ENCODE measurements at places on chromosomes 16 and 17.

DNA sequence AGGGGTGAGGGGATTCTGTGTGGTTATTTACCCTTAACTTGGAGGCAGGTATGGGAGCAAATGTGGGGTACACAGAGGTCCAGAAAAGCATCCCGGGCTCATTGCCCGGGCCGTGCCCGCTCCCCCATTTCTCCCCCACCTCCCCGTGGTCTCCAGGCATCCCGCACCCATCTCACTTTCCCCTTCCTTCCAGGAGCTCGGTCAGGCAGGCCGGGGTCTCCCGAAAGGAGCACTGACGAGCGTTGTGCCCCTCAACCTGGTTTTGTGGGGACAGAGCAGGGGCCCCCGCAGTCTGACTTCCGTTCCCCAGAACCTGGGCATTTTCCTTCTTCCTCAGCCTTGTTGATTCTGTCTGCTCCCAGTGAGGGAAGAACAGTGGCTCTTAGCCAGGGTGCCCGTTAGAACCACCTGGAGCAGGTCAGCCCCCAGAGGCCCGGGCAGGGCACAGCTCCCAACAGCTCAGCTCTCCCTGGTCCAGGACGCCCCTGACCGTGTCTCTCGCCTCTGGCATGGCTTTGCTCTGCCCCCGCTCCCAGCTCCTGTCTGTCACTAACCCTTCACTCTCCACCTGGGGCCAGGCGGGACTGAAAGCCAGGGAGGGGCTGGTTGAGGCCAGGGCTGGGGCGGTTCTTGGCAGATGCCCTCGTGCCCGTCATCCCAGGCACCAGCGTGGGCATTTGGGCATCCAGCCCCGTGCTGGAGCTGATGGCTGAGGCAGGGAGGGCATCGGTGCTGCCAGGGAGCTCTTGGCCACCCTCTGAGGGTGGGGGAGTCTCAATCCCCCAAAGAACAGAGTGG, 12.5 kb upstream of the NUDT16L1 start:
- DNase-seq = no peak

- no peak for DNase-seq
These were observed 31.4 kb upstream of the GHDC start for GRCh38 chr17:42225646-42226045.

DNA sequence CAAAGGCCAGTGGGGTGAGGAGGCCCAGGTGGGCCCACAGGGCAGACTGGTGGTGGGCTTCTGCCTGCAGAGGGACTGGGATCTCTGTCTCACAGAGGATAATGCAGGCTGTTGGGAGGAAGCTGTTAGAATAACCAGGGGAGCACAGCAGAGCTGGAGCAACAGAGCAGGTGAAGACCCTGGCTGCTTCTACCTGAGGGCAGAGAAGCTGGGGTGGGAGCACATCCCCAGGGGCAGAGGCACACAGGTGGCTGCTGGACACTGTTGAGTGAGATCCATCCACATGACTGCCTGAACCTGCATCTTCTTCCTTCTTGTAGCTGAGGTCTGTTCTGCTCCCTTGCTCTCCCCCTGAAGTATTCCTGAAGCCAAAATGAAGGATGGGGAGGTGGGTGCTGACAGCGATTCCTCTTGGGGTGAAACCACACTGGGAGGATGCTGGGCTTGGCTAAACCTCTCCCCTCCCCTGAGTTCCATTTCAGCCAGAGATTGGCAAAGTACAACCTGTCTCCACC, 1725.0 kb downstream of the TP53TG3F start:
- DNase-seq = no peak

- no peak for DNase-seq
These were observed 33.9 kb upstream of the CLEC18B start for GRCh38 chr16:74455213-74455612.

DNA sequence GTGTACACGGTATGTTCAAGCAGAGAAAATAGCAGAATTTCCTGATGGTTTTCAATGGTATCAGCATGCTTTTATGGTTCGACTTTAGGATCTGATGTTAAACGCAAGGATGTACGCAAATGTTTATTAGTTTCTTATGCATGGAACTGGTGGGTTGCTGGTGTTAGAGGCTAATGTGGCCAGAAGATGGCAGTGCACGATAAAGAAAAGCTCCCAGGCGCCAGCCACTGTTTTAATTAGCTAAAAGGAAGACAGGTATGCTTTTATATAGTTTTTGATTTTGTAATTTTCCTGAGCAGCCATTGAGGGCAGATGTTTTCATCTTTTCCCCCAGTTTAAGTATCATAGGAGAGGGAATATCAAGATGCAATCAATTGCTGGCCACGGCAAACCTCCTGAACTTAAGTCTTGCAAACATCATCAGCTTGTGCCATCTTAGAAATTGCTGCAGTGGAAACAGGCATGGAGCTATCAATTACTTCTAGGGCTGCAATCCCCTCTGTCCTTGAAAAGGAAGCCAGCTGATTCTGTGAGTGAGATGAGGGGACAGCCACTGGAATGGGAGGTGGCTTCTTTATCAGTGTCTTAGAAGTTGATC, 648.5 kb upstream of the RBFOX1 start:
- peak; percentile 67 for DNase-seq

DNA sequence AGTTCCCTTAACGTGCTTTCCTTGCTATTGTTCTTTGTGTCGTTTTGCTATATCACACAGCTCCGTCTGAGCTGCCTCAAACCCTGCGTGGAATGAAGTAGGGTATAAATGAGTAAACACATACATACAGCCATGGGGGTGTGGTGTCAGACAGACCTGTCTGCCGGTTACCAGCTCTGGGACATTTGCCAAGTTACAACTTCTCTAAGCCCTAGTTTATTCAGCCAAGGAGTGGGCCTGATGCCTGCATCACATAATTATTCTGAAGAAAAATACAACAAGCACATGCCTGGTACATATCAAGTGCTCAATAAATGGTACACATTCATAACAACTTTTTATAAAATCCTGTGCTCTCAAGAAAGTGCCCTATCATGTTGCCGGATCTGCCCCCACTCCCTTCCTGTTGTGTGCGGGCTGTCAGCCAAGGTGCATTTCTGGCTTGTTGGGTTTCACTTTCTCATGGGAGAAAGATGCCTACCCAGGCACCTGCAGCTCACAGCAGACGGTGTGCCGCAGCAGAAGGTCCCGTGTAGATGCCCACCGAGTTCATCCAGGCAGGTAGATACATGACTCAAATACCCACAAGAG, 30.5 kb downstream of the SMPD3 start:
- DNase-seq = peak; percentile 48

DNA sequence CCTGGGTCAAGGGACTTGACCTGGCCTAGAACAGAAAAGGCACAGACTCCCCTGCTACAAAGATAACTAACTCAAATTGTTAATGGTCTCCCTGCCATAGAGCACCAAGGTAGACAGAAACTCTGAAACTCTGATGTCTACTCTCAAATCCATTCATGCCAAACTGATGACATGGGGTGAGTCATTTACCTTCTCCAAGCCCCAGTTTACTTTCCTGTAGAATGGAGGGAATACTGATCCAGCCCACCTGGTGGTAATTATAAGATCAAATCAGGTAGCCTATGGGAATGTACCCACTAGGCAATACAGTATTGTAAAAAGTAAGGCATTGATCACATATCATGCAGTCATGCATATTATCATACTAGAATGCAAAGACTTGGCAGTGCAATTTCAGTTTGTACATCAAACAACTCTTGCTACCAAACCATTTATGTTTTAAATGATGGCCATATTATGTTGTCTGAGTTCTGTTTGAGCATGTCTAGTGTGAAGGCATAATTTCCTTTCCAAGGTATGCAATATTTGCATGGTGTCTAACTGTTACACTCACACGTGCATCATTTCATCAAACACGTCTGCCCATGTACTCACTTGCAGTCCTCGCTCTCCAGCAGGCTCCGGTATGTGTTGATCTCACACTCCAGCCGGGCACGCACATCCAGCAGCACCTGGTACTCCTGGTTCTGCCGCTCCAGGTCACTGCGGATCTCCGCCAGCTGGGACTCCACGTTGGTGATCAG, 3.0 kb downstream of the KRT31 start:
- DNase-seq = no peak

GRCh38 chr16:89153848-89154271, 17.7 kb upstream of the CDH15 start:
- no peak for DNase-seq

GRCh38 chr17:59533694-59534093, 31.7 kb upstream of the DHX40 start:
- no peak for DNase-seq

- DNase-seq = peak; percentile 75
These were observed 18.6 kb downstream of the RAD51C start for GRCh38 chr17:58710948-58711552.

- no peak for DNase-seq
These were observed 11.0 kb downstream of the ZNF276 start for GRCh38 chr16:89732142-89732917.

DNA sequence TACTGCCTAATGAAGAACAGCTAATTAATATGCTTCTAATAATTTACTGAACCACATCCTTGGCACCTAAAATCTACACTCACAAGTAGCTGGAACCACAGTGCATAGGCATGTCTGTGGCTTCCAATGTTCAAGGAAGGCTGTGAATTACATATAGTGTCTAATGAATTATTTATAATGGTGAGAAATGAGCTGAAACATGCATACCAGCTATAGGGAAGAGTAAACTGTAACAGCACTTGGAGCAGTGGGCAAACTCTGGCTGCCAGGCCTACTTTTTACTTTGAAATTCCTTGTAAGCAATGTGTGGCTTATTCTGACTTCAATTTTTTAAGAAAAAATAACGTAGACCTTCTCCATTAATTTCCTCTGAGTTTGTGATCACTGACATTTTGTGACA, 953.2 kb upstream of the CDH8 start:
- DNase-seq = no peak

GRCh38 chr16:81493755-81494433, 49.3 kb downstream of the CMIP start:
- DNase-seq = no peak

DNA sequence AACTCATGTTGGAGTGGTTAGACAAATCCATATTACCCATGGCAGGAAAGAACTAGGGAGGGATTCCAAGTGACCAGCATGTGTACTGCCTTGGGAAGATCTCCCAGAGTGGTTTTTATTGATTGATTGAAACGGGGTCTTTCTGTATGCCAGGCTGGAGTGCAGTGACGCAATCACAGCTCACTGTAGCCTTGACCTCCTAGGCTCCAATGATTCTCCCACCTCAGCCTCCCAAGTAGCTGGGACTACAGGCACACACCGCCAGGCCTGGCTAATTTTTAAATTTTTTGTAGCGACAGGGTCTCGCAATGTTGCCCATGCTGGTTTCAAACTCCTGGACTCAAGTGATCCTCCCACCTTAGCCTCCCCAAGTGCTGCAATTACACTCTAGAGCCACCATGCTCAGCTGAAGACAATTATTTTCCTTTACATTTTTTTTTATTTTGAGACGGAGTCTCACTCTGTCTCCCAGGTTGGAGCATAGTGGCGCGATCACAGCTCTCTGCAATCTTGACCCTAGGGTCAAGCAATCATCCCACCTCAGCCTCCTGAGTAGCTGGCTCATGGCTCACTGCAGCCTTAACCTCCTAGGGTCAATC, 2.5 kb upstream of the TMUB2 start:
- DNase-seq = no peak

- peak; percentile 75 for DNase-seq
These were observed 34.7 kb downstream of the SOCS3 start for GRCh38 chr17:78325076-78325687.

DNA sequence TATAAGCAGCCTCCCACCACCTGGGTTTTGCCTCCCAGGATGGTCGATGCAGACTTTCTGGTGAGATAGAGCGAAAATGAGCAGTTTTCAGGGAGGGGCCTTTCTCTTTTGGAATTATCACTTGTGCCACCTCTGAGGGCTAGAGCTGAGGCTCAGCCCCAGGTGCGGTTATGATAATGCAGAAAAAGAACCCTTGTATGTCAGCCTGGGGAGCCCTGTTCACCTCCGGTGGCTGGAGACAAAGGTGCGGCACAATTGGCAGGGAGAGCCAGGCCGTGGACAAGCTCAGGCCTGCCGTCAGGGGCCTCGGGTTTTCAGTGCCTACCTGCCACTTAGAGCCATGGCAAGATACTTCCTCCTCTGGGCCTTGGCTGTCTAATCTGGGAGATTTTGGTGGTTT, 4.4 kb downstream of the SCPEP1 start:
- no peak for DNase-seq

- DNase-seq = no peak
These were observed 6.0 kb upstream of the AQP8 start for GRCh38 chr16:25210758-25211157.

GRCh38 chr17:75168998-75169397, 13.8 kb downstream of the SUMO2 start:
- no peak for DNase-seq

- DNase-seq = no peak
These were observed 35.7 kb downstream of the TMC6 start for GRCh38 chr17:78092794-78093324.

DNA sequence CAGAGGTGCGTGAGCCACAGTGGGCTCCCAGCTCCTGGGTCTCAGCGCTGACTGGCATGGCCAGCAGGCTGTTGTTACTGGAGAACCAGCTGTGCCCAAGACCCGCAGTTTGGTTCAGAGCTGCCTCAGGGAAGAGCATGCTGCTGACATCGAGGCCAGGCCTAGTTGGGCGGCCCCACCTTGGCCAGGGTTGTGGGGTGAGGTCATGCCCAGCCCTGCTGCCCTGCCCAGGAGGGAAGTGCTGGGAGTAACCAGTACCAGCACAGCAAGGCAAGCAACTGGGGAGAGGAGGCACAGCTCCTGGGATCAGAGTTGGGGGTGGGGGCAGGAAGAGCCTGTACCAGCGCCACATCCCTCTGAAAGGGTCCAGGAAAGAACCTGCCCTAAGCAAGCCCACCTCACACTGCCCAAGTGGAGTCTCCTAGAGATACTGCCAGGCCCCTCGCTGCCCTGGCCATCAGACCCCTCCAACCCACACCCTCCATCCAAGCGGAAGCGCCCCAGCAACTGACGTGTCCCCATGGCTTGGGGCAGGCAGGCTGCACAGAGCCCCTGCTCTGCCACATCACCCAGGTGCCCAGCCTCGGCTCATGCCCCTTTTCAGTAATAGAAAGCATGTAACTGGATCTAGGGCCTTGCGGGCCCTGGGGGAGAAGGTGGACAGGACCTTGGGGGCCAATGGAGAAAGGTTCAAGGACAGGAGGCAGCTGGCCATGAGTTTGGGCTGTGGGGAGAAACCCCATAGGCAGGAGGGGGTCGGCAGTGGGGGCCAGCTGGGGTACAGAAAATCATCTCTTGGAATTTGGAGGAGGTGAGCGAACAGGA, 990 bp downstream of the DOK4 start:
- DNase-seq = no peak

DNA sequence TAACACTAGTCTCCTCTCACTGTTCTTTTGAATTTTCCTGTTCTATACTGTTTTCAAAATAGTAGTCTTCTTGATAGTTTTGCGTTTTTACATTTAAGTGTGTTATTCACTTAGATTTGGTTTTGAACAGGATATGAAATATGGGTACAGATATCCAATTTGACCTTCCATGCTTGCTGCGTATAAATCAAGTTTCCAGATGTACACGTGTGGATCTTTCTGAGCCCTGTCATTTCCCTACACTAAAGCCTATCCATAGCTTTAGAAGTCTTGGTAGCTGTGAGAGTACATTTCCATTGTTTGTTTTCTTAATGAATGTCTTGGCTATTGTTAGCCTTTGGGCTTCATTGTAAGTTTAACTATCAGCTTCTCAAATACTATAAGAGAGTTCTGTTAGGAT, 20.4 kb downstream of the CYLD start:
- DNase-seq = no peak

All from tongue (tissue), 3 donors.